Naive thymus-derived CD8-positive, alpha-beta T cell (primary cell): ENCODE measurements at places on chromosomes 3 and 15. TPM values are rescaled to one million over a fixed set of nuclear protein-coding genes. Genes with fewer than 3 reads are reported as not detected.

- H3K4me1 ChIP-seq, result peaks cover 3% of the 10 kb centered on the region
- DNase-seq, result no peak
- no peaks in the 10 kb centered on the region for H3K36me3 ChIP-seq
- no peak overlapping the region for H3K27ac ChIP-seq
Measured at GRCh38 chr15:100913961-100914360, 5.2 kb upstream of the LRRK1 start.

GRCh38 chr3:51813539-51813938 is 34.5 kb upstream of the IQCF6 start:
- no peak overlapping the region for H3K4me3 ChIP-seq
- H3K27ac ChIP-seq, result no peak overlapping the region
- no peaks in the 10 kb centered on the region for H3K36me3 ChIP-seq
- no peaks in the 10 kb centered on the region for H3K4me1 ChIP-seq

- H3K27ac ChIP-seq, result peak overlapping the region; percentile 95
- no peaks in the 10 kb centered on the region for H3K27me3 ChIP-seq
- peaks cover 4% of the 10 kb centered on the region for H3K36me3 ChIP-seq
- DNase-seq, result peak; percentile 73
- H3K4me3 ChIP-seq, result peak overlapping the region; percentile 84
- H3K4me1 ChIP-seq, result peaks cover 43% of the 10 kb centered on the region
Measured at GRCh38 chr3:43389388-43390254, 103.3 kb downstream of the SNRK start.

DNA sequence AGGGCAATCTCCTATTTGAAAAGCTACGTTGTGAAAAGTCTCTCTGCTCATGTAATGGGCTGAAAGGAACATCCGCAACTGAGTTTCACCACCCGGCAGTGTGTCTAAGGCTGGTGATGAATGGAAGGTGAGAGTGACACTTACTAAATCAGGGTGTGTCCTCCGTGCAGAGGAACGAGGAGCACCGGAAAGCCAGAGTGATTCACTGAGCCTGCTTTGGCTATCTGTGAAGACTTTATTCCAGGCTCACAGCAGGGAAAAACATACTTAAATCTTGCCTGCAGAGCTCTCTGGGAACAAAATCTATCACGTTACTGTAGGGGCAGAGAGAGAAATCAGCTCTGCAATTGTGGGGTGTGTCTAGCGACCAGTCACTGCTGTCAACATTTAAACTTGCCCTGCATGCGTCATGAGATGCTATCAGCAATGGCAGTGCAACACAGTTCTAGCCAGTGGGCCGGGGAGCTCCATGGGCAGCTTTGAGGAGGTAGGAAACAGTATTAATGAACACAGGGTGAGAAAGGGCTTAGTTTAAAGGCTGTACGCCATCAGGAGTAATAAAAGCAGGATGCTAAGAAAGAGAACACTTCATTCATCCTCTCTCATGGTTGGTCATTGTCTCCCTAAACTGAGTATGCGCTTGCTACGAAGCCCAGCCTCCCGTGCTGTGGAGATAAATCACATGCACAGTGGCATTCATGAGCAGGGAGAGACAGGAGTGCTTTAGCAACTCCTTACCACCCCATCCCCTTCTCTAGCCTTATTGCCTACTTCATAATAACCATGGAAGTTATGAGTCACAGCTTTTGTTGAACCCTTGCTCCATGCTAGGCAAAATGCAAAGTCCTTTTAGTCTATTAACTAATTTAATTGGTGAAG is 542.7 kb upstream of the ADAMTS9 start:
- no peak overlapping the region for H3K4me3 ChIP-seq
- no peaks in the 10 kb centered on the region for H3K36me3 ChIP-seq
- no peaks in the 10 kb centered on the region for H3K4me1 ChIP-seq

DNA sequence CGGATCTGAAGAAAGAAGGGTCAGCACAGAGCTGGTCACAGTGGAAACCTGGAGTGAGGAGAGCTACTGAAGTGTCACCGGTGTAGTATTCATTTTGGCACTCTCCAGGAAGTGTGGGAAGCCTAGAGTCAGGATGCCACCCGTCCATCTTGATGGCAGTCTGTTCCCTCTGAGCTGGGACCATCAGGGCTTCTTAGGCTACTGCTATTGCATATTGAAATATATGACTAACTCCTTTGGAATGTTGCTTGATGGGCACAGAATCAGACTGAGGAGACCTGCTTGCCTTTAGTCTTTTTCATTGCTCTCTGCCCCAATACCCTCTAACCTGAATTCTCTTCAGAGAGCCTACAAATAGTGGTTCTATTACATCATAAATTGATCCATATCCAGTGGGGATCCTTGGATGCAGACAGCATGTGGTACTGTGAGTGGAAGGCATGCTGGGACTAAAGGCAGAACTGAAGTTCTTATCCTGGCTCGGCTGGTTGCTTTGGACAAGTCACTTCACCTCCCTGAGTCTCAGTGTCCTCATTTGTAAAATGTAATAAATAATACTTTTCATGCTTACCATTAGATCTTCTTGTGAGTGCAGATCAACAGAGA is 143.5 kb downstream of the PDE8A start:
- no peak for DNase-seq
- no peak overlapping the region for H3K4me3 ChIP-seq
- no peaks in the 10 kb centered on the region for H3K4me1 ChIP-seq
- no peaks in the 10 kb centered on the region for H3K27me3 ChIP-seq

DNA sequence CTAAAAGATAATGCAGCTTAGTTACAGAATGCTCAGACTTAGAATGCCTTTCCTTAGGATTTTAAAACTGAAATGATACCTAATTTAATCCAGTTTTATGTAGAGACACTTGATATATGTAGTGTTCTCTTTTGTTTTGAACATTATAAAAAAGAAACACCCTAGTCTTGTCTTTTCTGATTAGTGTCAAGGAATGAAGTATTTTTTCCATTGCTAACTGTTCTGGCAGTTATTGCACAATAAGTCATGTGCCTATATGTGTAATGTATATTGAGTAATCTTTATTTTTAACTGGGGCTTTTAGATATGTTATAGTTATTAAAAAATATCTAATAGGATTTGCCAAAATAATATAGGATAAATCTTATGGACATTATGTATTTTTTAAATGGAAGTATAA is 4.5 kb downstream of the ARL8B start:
- no peak for DNase-seq
- H3K27me3 ChIP-seq, result no peaks in the 10 kb centered on the region
- peaks cover 2% of the 10 kb centered on the region for H3K36me3 ChIP-seq
- H3K27ac ChIP-seq, result no peak overlapping the region
- peaks cover 73% of the 10 kb centered on the region for H3K4me1 ChIP-seq
- H3K4me3 ChIP-seq, result no peak overlapping the region

- no peaks in the 10 kb centered on the region for H3K27me3 ChIP-seq
- peak; percentile 57 for DNase-seq
- no peak overlapping the region for H3K27ac ChIP-seq
- H3K4me1 ChIP-seq, result no peaks in the 10 kb centered on the region
Measured at GRCh38 chr3:1600700-1601418, 497.8 kb upstream of the CNTN4 start.

DNA sequence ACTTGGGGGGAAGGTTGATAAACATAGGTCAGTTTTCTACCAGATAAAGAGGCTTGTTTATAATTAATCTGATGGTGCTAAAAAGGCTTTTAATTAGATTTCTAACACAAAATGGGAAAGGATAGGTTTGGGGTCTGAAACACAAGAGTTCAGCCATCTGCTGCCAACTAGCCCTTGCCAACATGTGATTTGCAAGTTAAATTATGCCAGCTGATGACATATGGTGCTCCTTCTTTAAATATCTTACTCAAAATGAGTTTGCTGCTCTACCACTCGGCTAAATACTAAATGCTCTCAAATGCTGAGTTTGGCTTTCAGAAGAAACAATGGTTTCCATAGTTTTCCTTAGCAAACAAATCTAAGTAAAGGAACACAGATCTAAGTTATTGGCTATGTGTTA is 557.8 kb upstream of the CCDC54 start:
- no peaks in the 10 kb centered on the region for H3K36me3 ChIP-seq
- DNase-seq, result no peak
- H3K4me1 ChIP-seq, result no peaks in the 10 kb centered on the region
- H3K27me3 ChIP-seq, result no peaks in the 10 kb centered on the region
- H3K4me3 ChIP-seq, result no peak overlapping the region
- H3K27ac ChIP-seq, result no peak overlapping the region

A4GNT gene
- not detected for total RNA-seq

- no peak for DNase-seq
- H3K27ac ChIP-seq, result no peak within 1 kb of the TSS
- H3K4me3 ChIP-seq, result peak within 1 kb of the TSS; percentile 89
- no peaks in the 10 kb centered on the region for H3K36me3 ChIP-seq
- H3K4me1 ChIP-seq, result peaks cover 7% of the 10 kb centered on the region
Measured at GRCh38 chr15:76059320-76060117, at the start of gene TMEM266. Gene TMEM266, plus strand, starts transcription at chr15:76059985. Its CDS starts 74,279 bp downstream, at chr15:76134264.
